Tibial artery (tissue), 4 donors: ENCODE measurements at places on chromosomes 16 and 17.
A peak's percentile ranks its signal among the peaks of the same experiment; 100 is the strongest.

GRCh38 chr17:9628509-9628908, 16.8 kb upstream of the USP43 start:
- DNase-seq = no peak

DNA sequence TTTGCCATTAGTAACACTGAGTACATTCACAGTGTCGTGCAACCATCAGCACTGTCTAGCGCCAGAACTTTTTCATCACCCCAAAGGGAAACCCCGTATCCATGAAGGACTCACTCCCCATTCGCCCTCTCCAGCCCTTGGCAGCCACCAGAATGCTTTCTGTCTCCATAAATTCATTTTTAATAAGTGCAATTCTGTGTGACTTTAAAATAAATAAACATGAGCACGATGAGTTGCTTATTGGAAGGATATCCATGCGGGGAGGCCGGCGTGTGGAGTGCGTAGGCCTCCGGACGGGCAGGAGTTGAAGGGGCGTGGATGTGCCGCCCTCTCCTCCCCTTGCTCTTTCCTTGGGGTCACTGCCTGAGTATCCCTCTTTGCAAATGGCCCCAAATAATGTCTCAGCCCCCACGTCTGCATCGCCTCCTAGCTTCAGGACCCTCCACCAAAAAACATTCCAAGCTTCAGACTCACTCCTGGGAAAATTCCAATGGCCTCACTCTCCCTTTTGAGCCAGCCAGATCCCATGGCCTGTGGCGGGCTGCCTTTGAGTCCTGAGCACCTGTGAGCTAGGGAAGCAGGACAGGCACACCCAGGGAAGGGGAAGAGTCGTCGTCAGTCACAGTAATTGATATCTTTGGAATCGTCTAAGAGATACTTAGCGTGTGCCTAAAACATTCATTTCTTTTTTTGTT, 306.3 kb downstream of the SEC14L1 start:
- DNase-seq = no peak

DNA sequence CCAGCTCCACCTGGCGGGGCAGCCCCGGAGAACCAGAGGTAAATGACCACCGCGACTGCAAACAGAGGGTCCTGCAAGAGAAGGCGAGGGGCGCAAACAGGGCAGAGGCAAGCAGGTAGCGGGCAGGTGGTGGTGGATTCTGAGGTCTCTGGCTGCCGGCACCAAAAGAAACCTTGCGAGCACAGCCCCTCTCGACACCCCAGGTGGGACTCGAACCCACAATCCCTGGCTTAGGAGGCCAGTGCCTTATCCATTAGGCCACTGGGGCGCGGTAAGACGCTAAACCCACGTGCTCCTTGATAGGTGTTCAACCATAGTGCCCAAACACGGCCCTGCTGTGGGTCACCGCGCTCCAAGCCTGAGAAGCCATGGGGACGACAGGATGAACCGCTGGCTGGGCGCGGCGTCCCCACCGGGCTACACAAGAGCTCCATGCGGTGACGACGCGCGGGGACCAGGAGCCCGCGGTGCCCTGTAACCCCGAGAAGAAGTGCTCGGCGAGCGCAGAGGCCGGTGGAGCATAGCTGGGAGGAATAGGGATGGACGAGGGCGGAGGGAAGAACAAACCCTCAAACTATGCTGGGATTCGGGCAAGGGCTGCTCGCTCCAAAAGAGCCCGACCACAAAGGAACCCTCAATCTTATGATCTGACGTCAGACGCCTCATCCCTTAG, 12.4 kb downstream of the ATP5PD start:
- peak; percentile 93 for DNase-seq

GRCh38 chr16:85061566-85061965, 34.0 kb downstream of the KIAA0513 start:
- peak; percentile 81 for DNase-seq

GRCh38 chr16:8678068-8678927, 3.9 kb downstream of the ABAT start:
- no peak for DNase-seq

DNA sequence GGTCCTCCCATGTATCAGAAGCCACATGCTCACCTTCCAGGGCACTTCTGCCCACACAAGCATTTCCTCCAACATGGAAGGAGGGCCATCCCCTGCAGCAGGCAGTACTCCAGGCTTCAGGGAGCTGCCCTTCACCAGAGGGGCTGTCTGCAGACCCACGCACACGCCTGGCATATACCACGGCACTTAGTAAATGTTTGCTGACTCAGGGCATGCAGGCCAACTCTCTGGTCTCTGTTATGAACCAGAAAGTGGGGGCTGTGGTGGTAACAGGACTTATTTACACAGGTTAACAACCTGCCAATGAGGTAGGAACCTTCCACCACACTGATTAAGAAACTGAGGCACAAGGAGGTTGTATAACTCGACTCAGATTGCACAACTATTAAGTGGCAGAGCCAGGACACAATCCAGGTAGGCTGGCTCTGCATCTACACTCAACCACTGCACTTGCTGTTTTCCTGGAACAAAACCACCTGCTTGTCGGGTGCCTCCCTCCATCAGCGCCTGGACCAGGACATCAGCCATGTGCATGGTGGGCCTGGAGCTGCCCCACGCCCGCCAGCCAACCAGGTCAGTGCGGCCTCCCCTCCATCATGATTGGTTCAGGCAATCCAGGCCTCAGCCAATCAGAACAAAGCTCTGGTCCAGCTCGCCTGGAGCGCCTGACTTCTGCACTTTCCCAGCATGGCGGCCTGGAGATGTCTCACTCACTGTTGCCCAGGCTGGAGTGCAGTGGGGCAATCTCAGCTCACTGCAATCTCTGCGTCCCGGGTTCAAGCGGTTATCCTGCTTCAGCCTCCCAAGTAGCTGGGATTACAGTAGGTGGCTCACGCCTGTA, 19.2 kb downstream of the ACTG1 start:
- DNase-seq = no peak

GRCh38 chr16:29824589-29825144, 4.4 kb downstream of the MVP start:
- DNase-seq = no peak

GRCh38 chr16:4372001-4372577, 441 bp downstream of the VASN start:
- peak; percentile 71 for DNase-seq

DNA sequence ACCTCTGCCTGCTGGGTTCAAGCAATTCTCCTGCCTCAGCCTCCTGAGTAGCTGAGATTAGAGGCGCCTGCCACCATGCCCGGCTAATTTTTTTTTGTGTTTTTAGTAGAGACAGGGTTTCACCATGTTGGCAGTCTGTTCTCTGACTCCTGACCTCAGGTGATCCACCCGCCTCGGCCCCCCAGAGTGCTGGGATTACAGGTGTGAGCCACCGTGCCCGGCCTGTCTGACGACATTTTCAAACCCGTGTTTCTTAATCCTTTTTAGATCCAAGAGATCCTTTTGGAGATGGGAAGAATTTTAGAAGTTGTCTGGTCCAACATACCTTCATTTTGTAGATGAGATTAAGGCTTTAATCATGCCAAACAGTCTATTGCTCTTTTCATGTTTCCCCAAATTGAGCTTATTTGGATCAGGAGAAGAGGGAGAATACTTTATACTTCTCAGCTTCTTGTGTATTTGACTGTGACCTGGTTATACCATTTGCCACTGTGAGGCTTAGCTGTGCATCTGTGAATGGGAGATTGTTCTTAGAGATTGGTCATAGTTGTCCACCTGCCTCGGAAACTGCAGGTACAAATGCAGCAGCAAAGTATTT, 25.8 kb downstream of the USP10 start:
- DNase-seq = no peak

GRCh38 chr16:50326835-50327465, 41.8 kb downstream of the BRD7 start:
- no peak for DNase-seq

DNA sequence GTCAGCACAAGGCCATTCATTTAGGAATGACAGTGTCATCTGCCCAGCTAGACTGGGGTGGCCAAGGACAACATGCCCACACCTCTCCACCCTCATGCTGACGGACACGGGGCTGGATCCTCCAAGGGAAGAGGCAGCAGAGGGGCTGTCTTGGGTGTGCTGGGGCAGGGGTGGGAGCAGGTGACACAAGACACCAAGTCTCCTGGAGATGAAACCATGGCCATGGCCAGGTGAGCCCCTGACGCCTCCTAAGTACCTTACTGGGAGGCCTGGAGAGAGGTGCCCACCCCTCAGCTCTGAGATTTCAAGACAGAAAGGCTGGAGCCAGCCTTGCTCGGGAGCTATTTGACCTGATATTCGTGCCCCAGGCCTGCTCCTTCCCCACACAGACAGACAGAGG, 9.0 kb upstream of the RASD1 start:
- no peak for DNase-seq

DNA sequence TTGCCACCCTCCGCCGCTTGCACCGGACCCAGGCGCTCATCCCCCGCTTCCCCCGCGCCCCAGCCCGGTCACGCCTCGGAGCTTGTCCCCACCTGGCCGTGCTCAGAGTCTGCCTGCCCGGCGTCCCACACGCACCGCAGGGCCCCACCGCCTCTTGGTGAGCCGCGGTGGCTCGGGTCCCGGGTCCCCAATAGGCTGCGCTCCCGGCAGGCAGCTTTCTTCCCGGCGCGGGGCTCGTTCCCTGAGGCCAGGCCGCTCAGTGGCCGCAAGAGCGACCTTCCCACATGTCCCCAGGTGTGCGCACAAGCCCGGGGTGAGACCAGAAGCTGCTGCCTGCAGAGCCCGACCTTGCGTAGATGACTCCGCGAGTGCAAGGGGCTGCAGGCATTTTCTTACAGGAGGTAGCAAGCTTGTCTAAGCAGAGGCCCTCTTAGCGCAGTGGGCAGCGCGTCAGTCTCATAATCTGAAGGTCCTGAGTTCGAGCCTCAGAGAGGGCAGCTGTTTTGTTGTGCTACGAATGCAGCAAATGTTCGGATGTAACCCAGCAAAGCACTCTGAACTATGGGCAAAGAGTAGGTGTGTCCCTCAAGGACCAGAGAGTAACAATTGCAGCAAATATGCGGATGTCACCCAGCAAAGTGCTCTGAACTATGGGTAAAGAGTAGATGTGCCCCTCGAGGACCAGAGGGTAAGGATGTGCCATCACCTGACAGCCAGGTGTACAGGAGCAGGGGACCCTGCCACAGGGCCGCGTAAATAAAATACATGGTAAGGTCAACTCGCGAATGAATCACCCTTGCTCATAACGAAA, 15.6 kb downstream of the TLE7 start:
- DNase-seq = no peak

DNA sequence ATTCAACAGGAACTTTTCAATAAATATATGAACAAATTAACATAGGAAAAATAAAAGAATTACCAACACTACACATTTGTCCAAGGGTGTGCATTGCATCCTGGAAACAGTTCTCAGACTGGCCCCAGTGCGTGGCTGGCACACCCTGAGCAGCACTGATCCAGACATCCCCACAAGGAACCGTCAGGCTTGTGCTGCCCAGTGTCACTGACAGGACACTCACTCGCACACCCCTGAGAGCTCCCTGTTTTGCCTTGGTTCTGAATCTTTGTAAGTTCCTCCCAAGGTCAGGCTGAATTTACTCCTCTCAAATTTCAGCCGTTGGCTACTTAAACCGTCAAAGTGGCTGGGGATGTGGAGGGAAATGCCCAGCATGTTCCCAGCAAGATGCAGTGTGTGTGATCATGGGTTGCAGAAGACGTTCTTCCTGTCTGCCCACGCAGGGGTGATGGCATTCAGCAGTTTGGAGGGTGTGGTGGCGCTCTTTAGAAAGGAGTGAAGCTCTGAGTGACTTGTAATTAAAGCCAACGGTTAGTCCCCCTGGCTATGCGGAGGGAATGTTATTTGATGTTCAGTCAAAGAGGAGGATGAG, 1.7 kb downstream of the MT2A start:
- DNase-seq = peak; percentile 75

DNA sequence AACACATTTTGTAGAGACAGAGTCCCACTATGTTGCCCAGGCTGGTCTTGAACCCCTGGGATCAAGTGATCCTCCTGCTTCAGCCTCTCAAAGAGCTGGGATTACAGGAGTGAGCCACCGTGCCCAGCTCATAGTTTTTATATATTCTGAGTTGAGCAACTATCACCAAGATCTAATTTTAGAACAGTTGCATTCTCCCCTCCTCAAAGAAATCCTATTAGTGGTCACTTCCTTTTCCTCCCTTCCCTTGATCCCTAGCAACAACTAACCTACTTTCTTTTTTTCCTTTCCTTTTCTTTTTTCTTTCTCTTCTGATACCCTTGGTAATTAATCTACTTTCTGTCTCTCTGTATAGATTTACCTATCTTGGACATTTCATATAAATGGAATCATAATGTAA, 61.5 kb upstream of the B4GALNT2 start:
- no peak for DNase-seq

DNA sequence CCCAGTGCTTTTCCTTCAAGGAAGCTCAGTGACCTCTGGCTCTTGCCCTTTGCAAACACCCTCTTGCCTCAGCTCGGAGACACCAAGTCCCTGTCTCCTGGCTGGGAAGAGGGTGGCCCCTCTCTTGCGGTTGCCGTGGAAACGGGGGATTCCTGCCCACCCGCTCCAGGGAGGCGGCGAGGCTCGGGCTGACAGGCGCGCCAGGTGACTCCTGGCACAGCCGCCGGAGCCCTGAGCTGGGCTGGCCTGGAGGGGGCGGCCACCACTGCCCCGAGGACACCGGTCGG, 71.4 kb downstream of the ABR start:
- no peak for DNase-seq

DNA sequence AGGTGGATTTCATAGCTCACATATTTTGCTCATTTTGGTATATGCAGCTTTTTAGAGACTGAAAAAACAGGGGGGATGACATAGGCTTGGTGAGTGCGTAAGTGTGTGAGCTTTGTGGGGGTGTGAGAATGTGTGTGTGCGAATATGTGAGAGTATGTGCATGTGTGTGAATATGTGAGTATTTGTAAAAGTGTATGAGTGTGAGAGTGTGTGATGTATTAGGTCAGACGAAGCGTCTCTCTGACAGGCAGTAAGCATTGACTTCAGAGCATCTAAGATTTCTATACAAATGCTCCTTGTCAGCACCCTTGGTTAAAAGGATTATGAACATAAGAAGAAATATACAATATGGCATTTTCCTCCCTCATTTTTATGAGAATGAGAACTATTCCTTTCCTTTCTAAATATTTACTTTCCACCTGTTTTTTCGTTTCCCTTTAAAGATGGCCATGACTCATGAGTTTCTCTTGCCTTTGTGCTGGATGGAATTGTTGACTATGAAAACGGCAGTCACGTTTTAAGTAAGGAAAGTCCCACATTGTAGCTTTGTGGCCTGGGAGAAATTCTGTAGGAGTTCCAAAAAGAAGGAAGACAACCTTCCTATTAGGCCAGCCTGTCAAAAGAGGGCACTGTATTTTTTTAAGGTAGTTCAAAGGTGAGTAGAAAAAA, 276.4 kb downstream of the FOXL1 start:
- DNase-seq = no peak

- DNase-seq = no peak
These were observed 18.3 kb downstream of the CPNE7 start for GRCh38 chr16:89593841-89594240.

- DNase-seq = no peak
These were observed 35.0 kb downstream of the PSME3IP1 start for GRCh38 chr16:57150682-57151330.

DNA sequence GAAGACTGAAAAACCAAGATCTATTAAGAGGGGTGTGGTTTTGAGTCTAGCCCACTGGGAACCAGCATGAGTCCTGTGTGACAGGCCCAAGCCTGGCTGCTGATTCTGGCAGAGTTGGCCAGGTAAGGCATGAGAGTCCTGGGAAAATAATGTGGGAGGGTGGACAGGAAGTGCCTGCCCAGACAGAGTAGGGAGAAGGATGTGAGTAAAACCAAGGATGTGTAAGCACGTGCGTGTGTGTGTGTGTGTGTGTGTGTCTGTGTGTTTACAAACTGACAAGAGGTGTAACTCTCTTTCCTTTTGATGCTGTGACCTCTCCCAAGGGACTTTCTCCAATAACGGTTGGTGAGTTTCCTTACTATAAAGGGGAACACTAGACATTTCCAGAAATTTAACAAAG, 15.6 kb upstream of the TEX2 start:
- no peak for DNase-seq
